Activated CD8-positive, alpha-beta memory T cell treated with anti-CD3 and anti-CD28 coated beads, Interleukin-2, amount 10 ng/mL, durations not matched to agents 7 days and 5 days (primary cell): ENCODE measurements at places on chromosomes 6 and 20. TPM values are rescaled to one million over a fixed set of nuclear protein-coding genes. Genes with fewer than 3 reads are reported as not detected.

Gene C20orf202
- total RNA-seq = not detected

Gene C6orf132
- 0.18 TPM for total RNA-seq

GRCh38 chr6:139841794-139842215 lies 467.4 kb upstream of the CITED2 start:
- no peak for DNase-seq

GRCh38 chr6:4478098-4478497 lies 298.1 kb upstream of the CDYL start:
- no peak for DNase-seq

DNA sequence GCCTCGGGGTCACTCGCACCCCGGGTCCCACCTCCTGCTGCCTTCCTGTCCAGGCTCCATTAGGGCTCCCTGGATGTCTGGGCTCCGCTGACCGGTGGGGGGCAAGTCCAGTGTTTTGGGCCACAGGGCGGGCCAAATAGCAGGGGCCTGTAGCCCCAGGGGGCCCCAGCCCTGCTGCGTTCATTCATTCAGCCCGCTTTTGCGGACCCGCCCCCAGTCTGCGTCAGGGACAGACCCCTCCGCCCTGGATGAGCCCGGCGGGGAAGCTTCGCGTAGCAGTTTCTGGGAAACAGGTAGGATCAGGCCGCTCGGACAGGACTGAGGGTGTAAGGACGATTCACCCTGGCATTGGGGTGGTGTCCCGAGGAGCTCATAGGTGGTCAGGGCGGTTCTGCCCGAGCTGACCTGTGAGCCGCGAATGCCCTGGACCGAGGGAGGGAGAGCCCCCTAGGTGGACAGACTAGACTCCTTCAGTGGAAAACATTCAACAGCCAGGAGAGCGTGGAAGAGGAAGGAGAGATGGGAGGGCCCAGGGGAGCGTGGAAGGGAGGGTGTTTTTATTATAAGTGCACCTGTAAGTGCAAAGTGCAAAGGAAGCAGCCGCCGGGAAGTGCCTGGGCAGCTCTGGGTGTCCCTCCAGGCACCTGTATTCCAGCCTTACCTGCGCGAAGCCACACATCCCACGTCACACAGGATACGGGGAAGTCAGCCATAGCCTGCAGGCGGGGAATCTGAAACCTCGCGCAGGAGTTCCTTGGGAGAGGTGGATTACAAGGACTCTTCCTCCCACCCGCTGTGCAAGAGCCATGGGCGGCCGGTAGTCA lies 662 bp downstream of the ENTPD6 start:
- peak; percentile 46 for DNase-seq

DNA sequence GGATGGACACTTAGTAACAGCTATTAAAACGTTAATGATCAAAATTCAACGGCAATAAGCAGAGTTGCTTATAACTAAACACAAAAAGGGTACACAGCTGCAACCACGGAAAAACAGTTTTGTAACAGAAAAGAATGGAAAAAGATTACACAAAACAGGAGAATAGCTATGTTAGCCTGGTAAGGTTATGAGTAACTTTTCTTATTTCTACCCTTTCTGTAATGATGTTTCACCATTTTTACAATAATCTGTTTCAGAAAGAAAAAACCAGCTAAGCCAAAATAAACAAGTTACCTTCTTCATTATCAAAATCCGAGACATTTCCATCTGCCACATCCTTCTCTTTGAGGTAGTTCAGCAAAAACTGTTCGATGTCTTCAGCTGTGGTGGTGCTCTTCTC lies 27.4 kb downstream of the TTI1 start:
- no peak for DNase-seq

DNA sequence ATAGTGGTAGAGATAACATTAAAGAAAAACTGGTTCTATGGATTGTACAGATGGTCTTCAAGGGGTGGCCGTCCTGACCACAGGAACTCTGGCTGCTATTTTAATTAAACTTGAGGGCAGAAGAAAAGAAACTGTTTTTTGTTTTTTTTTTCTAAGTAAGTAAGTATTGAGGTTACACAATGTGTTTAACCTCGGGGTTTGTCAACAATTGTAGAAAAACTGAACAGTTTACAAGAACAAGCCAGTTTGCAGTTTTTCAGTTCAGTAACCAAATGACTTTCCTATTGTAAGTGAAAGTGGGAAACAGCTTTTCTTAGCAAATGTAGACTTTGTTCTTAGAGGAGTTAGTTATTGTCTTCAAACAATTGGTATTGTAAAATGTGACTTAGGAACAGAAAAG lies 77.0 kb downstream of the PLCB1 start:
- DNase-seq = no peak

DNA sequence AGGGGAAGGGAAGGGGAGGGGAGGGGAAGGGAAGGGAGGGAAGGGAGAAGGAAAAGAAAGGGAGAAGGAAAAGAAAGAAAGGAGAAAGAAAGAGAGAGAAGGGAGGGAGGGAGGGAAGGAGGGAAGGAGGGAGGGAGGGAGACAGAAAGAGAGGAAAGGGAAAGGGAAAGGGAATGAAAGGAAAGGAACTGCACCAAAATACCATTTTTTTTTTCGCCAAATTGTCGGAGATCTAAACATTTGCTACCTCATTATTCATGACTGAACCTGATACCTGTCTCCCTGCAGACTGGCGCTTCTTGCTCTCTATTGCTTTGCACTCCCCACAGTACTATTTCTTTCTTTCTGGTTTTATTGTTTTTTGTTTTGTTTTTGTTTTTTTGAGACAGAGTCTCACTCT lies 117.3 kb upstream of the LGSN start:
- DNase-seq = no peak
